Activated CD8-positive, alpha-beta memory T cell treated with anti-CD3 and anti-CD28 coated beads for 1 hour (primary cell): ENCODE measurements at places on chromosomes 5 and 9.

DNA sequence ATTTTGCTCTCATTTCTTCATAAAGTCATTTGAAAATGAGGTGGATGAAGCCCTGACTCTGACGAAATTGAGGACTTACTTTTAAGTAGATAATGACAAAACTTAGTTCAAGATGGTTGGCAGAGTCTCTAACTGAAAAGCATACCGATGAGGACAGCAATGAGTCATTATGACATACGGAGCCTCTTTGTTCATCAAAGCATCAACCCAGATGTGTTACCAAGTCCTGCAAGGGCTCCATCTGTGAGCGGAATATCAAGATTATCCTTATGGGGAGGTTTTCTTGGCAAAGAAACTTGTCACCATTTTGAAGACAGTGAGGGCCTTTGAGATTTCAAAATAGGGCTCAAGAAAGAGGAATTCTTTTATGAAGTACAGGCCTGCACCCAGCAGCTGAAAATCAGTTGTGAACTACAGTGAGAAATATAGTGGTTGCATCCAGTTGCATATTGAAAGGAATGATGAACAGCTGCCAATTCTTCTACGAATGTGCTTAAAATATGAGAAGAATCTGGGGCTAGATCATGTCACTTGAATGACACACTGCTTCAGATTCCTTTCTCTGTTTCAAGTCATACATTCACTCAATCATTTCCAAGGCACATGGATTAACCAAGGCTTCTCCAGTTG, 86.6 kb upstream of the SLC24A2 start:
- DNase-seq, result no peak

- DNase-seq, result no peak
Measured at GRCh38 chr5:66021585-66021984, 95.2 kb downstream of the ERBIN start.

GRCh38 chr5:159992566-159992965, 16.4 kb upstream of the TTC1 start:
- DNase-seq, result no peak

GRCh38 chr9:18456624-18457237, 17.2 kb upstream of the ADAMTSL1 start:
- DNase-seq, result no peak

- no peak for DNase-seq
Measured at GRCh38 chr9:127971357-127972235, 9.2 kb downstream of the EEIG1 start.

DNA sequence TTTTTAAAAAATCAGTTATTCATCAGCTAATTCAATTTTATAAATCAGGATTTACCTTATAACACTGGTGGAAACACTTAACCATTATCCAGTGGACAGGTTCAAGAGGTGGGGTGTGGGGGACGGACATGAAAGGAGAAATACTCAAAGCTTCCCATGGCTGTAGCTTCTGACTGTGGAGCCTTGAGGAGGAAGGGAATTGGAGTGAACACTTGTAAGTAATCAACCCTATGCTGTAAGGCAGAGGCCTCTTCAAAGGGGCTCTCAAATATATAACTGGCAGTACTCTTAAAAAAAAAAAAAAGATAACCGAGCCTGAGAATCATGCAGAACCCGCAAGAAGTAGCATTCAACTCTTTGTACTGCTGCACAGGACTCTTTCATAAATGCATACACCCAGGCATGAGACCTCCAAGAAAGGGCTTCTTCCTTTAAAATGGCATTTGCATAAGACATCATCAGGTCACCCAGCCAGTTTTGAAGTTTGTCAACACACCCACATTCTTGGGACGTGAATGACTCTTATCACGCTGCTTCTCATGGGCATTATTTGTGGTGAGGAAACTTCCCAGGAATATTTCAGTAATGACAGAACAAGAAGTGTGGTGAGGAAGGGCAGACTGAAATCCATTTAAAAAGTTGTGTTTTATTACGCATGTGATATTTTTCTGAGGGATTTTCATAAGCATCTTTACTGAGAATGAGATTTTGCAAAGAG, 8.1 kb downstream of the OSMR start:
- DNase-seq, result no peak

DNA sequence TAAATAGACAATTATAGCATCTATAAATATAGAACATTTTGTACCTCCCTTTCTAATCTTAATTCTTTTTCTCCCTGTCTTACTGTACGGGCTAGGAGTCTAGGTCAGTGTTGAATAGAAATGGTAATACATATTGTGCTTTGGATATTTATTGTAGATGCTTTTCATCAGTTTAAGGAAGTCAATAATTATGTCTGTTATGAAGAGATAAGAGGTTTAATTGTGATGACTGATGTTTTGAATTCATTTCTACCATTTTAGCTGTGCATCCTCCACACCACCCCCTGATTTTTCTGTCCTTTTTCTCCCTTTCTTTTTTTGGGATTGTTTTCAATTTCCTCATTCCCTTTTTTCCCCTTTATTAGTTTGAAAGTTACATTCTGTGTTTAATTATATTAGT, 95.8 kb downstream of the DOCK2 start:
- DNase-seq, result no peak

- DNase-seq, result no peak
Measured at GRCh38 chr5:12277504-12278192, 373.4 kb upstream of the CTNND2 start.

DNA sequence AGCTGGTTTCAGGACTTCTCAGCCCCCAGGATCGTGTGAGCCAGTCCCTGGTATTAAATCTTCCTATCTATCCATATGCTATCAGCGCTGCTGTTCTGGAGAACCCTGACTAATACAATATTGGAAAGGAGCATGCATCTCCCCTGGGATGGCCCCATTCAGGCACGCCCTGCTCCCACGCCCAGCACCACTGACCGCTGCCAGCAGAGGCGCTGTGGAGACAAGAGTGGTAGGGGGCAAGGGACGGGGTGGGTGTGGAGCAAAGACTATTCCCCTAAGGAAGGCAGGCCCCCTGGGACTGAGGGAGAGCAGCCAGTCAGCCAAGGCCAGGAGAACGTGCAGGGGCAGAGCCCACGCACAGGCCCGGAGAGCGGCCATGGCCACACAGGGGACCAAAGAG, 116.0 kb downstream of the VAV2 start:
- no peak for DNase-seq

DNA sequence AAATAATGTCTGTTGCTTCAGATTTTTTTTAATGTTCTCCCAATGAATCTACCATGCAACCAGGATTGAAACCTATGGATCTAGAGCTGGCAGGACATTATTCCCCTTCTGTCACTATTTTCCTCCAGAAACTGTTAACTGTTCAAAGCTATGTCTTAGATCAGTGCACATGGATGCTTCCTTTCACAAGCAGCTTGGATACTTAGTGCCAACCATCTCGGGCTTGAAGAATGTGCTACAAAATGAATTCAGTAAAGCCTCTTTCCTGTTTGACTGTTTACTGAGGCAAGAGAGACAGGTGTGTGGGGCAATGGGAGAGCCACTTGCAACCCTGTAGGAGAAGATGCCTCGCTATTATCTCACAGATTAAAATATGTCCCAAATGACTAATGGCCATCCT, 774.8 kb downstream of the KCTD16 start:
- no peak for DNase-seq

GRCh38 chr9:4620057-4620765, 41.9 kb upstream of the PLPP6 start:
- DNase-seq, result no peak
